ENCODE measurements at places on chromosomes 13 and 19.

- no peak for DNase-seq
Measured at GRCh38 chr13:70985371-70985770, 877.1 kb upstream of the KLHL1 start.

GRCh38 chr13:27857282-27857681, 62.5 kb upstream of the PDX1 start:
- DNase-seq = no peak

GRCh38 chr19:10568062-10568825, 535 bp downstream of the CDKN2D start:
- DNase-seq = no peak

GRCh38 chr13:30735025-30735871, at the start of gene ALOX5AP:
TSS of gene ALOX5AP (plus strand) at chr13:30735543. CDS start at chr13:30735606, 63 bp downstream.
- DNase-seq = peak; percentile 33

- DNase-seq = no peak
Measured at GRCh38 chr19:2542341-2543069, 66.6 kb downstream of the GADD45B start.

DNA sequence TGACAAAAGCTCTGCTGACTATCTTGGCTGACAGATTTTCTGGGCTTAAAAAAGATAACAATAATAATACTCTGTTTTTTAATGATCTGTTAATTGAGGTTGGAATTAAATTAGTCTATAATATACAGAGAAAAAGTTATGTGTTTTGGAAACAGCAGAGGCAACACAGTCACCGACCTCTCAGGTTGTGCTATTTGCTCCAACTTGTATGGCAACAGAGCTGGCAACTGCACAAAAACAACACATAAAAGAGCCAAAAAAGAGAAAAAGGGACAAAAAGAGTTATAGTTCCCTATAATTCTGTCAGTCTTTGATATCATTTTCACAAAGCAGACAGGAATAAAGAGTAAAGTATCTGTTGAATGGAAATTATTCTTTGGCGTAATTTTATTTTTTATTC, 102.3 kb upstream of the POSTN start:
- DNase-seq = no peak

DNA sequence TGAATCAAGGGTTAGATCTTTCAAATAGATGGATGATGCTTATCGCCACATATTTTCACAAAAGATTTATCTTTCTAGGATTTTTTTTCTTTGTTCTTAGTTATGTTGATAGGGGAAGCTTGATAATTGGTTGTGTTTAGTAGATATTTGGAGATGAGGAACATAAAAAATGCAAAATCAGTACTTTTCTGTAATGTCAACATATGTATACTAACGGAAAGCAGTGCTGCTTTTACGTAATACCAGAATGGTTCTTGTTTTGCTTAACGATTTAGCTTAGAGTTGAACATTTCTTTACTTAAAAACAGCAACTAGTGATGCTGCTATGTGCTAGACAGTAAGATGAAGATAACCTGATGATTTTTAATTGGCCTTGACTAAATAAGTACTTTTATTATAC, 3.0 kb downstream of the ZMYM2 start:
- DNase-seq = no peak

GRCh38 chr13:94431574-94431973, 47.9 kb downstream of the DCT start:
- DNase-seq = no peak

DNA sequence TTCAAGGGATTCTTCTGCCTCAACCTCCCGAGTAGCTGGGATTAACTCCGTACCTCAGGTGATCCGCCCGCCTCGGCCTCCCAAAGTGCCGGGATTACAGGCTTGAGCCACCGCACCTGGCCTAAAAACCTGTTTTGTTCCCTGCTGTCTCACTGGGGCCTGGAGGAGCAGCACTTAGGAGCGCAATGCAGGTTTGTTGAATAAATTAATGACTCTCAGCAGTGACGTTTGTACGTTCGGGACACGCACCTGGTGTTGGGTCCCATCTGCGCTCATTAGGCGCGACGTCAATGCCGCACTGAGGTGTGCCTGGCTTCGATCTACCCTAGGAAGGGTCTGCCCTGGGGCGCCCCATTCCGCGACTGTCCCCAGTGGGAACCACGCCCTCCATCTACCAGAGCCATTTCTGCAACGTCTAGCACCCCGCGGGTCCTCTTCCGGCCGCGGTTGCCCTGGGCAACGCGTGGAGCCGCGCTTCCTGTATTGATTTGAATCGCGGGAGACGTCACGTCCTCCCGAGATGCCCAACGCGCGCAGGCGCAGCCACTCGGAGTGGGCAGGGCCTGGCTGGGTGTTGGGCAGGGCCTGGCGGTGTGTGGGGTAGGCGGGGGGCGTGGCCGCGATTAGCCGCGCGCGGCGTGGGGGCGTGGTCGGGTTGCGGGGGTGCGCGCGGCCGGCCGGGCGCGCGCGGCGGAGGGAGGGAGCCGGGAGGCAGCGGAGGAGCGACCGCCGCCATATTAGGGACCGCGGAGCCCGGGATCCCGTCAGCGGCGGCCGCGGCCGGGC, at the start of gene FZR1:
FZR1 (plus strand) TSS at position 714 of the 786 bp plus-strand sequence. CDS start 16,679 bp downstream, outside the sequence.
- peak; percentile 99 for DNase-seq

- DNase-seq = no peak
Measured at GRCh38 chr13:27118428-27119054, 53.1 kb downstream of the USP12 start.

- DNase-seq = no peak
Measured at GRCh38 chr13:43786766-43787517, at the start of gene ENOX1. TSS of gene ENOX1 (minus strand) at chr13:43786972.

- no peak for DNase-seq
Measured at GRCh38 chr19:33156334-33156733, 24.4 kb downstream of the WDR88 start.

- no peak for DNase-seq
Measured at GRCh38 chr13:33560726-33561125, 257.2 kb upstream of the RFC3 start.

DNA sequence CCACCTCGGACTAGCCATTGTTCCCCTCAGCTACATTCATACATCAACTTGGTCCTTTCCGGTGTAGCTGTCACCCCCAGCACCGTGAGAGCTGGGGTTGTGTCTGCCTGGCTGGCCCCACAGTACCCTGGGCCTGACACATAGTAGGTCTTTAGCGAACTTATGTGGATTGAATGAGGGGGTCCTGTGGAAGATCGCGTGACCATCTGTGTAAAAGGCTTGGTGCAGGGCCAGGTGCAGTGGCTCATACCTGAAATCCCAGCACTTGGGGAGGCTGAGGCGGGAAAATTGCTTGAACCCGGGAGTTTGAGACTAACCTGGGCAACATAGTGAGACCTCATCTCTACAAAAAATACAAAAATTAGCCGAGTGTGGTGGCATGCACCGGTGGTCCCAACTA, 2.0 kb downstream of the SMARCA4 start:
- DNase-seq = no peak

DNA sequence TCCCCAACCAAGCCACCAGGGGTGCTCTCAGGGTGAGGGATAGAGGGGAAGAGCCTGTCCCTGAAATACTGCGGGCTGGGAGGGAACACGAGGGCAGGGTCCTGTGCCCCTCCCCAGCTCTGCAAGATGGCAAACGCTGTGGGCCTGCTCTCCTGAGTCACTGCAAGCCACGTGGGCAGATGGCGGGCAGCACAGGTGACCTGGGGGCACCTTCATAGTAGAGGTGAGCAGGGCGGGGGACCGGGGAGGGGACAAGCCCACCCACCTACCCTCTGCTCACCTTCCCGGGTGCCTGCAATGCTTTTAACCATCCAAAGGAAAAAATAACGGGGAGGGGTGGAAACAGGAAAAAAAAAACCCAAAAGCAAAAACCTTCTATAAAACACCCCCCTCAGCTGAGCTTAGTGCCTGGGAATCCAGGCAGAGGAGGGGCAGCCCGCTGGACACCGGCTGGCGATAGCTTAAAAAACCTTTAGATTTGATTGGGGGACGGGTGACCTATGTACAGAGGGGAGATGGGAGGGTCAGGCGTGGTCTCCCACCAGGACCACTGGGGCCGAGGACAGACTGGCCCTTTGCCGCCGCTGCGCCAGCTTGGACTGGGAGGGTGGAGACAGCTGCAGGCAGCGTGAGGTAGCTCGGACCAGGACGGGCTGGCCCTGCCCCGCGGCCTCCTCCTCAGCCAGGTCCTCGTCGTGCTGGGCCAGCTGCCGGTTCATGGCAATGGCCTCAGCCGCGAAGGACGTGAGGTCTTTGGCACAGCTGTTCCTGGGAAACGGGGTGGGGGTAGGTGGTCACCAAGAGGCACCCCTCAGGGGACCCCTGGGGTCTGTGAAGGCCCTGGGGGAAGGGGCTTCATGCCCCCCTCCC, 11.7 kb downstream of the MKNK2 start:
- no peak for DNase-seq

DNA sequence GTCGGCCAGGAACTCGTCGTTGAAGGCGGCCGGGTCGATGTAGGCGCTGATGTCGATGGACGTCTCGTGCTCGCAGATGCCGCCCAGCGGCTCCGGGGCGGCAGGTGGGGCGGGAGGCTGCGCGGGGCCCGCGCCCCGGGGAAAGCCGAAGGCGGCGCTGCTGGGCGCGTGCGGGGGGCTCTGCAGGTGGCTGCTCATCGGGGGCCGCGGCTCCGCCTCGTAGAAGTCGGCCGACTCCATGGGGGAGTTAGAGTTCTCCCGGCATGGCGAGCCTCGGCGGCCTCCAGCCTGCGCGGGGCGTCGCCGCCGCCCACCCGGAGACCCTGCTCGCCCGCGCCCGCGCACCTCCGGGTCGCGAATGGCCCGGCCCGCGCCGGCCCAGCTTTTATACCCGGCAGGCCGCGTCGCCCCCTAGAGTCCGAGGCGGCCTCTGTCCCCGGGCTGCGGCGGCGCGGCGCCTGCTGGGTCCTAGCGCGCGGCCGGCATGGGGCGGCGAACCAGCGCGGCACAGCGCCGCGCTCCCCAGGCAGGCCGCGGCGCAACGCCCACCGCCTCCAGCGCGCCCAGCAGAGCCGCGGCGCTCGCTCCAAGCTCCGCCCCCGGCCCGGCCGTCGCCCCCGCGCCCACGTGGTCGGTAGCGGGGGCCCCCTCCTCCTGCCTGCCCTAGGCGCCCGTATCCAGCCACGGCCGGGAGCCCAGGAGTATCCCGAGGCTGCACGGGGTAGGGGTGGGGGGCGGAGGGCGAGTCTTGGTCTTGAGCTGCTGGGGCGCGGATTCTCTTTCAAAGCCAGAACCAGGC, at the start of gene CEBPA:
CEBPA (minus strand) TSS at position 360 of the 799 bp plus-strand sequence; CDS start at position 240, 120 bp downstream.
- peak; percentile 46 for DNase-seq

GRCh38 chr13:37385956-37386670, 212.5 kb downstream of the POSTN start:
- DNase-seq = no peak
